NCI-H1092 treated with DMSO at 0.1 percent for 48 hours (cell line): ENCODE measurements at places on chromosomes 1 and 21.

DNA sequence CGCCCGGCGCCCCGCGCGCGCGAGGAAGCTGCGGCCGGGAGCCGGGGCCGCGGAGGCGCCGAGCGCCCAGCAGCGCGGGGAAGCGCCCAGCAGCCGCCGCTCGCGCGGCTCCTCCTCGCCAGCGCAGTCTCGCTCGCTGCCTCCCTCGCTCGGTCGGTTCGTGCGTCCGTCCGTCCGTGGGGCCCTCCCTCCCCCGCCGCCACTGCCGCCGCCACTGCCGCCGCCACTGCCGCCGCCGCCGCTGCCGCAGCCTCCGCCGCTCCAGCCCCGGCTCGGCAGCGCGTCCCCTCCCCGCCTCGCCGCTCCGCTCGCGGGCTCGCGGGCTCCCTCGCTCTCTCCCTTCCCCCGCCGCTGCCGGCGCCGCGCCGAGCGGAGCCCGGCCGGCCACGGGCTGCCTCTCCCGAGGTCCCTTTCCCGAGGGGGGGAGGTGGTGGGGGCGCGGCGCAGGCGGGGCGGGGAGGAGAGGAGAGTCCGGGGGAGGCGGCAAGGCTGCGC is at the start of gene KCND3:
TSS of gene KCND3 (minus strand) at position 138 of the 495 bp plus-strand sequence.
- DNase-seq = no peak

GRCh38 chr1:224675590-224675989 is 59.5 kb downstream of the CNIH3 start:
- DNase-seq = no peak

DNA sequence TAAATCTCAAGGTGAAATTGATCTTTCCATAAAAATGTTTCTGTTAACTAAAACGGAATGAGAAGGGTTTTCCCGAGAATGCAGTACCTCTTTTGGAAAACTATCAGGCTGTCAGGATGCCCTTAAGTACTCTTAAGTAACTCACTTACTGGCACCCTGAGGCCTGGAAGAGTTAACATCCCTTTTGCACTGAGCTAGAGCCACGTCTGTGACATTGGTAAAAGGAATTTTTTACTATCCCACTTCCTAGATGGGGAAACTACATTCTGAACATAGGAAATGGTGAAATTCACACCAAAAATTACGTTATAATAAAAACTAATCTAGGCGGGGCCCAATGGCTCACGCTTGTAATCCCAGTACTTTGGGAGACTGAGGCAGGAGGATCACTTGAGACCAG is 39.7 kb upstream of the MAP10 start:
- DNase-seq = no peak

- DNase-seq = no peak
These were observed 3.9 kb upstream of the KRTAP10-6 start for GRCh38 chr21:44596068-44596725.

DNA sequence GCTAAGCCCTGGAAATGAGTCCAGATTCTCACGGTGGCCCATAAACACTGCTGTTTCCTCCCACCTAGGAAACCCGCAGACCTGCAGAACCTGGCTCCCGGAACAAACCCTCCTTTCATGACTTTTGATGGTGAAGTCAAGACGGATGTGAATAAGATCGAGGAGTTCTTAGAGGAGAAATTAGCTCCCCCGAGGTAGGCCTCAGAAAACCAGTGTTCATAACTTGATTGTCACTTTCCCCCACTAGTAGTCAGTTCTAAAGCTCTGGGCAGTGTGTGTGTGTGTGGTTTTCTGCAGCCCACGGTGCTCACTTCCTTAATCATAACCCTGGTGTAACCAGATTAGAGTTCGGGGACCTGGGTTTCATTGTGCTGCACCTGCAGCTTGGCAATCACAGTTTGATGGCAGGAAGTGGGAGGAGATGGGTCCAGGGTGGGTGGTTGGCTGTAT is 39.1 kb downstream of the CLIC6 start:
- no peak for DNase-seq

DNA sequence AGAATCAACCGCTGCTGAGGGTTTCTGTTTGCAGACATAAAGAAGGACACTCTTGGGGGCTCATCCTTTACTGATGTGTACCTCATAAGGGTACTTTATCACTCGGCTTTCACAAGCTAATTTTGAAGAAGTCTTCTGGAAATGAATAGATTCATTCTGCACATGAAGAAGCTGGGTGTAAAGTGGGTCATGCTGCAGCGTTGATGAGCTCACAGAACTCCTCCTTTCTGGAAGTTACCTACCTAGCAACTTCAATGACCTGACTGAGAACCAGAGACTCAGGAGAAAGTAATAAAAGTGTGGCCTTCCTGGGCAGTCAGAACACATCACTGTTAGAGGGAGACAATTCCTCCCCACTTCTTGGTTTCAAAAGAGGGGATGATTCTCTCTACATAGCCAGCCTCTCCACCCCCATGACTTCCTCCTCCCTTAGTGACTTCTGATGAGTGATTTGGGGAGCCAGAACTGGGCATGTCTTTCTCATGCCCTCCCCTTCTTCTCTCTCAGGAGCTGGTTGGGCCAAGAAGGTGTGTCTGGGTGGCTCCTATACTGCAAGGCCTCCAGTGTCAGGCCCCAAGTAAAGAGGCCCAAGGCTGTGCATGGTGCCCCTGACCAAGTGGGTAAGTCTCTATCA is 27.0 kb downstream of the PCNX2 start:
- no peak for DNase-seq

- no peak for DNase-seq
These were observed 35.0 kb downstream of the ESRRG start for GRCh38 chr1:216688127-216688657.

- no peak for DNase-seq
These were observed 56.8 kb downstream of the ZBTB17 start for GRCh38 chr1:15918962-15919715.

DNA sequence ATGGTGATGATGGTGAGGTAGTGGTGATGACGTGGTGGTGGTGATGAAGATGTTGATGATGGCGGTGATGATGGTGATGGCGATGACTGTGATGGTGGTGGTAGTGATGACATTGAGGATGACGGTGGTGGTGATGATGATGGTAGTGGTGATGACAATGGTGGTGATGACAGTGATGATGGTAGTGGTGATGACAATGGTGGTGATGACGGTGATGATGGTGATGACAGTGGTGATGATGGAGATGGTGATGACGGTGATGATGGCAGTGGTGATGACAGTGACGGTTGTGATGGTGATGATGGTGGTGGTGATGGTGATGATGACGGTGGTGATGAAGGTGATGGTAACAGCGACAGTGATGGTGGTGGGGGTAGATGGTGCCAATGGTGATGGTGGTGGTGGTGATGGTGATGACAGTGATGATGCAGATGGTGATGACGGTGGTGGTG is 39.4 kb downstream of the FAAP20 start:
- no peak for DNase-seq

- DNase-seq = no peak
These were observed 22.8 kb downstream of the AKT3 start for GRCh38 chr1:243827206-243827605.

DNA sequence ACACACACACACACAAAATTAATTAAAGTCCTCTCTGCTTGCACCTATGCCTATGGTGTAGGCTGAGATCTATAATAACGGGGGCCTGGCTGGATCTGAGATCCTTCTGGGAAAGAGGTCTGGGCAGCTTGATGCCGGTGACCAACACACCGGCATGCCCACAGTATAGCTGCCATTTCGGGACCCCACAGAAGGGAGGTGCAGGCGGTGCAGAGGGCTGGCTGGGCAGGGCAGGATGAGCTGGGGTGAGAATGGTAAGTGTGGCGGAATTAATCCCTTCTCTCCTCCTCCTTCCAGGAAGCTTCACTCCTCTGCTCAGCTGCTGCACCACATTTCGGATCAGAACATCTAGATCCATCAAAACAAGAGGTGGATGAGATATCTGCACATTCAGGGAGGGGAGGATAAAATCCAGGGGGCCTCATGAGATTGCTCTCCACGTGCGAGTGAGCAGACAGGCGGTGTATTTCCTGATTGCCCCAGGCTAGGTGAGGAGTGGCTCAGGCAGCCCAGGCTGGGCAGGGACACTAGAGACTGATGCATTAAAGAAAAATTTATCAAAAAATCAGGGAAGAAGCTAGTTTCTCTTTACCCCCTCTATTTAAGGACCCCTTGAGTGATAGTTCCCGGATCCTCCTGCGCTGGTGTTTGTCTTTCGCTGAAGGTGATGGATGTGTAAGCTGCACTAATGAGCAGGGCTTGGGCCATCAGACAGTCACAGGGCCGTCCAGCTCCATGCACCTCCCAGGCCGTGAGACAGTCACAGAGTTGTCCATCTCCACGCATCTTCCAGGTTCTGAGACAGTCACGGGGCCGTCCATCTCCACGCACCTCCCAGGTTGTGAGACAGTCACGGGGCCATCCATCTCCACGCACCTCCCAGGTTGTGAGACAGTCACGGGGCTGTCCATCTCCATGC is 449.9 kb downstream of the PTPRU start:
- DNase-seq = no peak

DNA sequence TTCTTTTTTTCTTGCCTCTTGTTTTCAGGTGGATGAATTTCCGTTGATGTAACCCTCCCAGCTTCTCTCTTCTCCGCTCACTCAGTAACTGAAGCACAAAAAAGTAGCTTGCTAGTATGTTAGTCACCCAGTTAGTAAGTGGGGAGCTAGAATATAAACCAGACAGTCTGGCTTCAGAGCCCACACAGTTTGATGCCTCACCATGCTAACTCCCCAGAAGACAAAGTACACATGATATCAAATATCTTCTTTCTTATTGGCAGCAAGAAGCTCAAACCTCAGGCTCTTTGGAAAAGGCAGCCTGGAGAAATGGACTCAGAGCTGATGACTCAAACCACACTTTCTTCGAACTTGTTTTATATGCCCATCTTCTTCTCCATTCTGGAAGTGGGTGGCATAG is 187.5 kb upstream of the PLXNA2 start:
- no peak for DNase-seq

DNA sequence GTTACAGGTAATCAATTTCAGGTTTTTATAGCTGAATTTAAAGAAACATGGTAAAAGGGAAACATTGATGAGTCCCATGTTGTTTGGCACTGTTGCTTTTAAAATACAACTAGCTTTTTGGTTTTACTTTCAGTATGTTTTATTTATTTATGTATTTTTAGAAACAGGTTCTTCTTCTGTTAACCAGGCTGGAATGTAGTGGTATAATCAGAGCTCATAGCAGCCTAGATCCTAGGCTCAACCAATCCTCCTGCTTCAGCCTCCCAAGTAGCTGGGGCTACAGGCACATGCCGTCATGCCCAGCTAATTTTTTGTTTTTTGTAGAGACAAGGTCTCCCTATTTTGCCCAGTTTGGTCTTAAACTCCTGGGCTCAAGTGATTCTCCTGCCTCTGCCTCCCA is 50.4 kb downstream of the CTTNBP2NL start:
- no peak for DNase-seq

GRCh38 chr1:116751146-116751545 is 3.1 kb upstream of the CD2 start:
- DNase-seq = no peak

- no peak for DNase-seq
These were observed 61.2 kb downstream of the NUP210L start for GRCh38 chr1:154093699-154094098.

GRCh38 chr21:16775076-16775475 is 737.8 kb upstream of the CXADR start:
- DNase-seq = peak; percentile 84

DNA sequence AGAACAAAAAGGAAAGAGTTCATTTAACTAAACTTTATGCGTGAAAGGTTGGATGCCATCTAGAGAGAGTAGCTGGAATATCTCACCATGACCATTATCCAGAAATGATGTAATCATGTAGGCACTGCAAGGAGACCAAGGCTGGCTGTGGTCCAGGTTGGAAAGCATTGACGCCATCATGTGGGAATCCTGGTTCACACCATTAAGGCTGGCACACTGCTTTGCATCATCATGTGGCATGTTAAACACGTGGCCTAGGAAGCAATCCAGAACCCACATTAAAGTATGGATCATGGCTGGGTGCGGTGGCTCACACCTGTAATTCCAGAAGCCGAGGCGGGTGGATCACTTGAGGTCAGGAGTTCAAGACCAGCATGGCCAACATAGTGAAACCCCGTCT is 4.3 kb downstream of the ADAMTS1 start:
- no peak for DNase-seq

DNA sequence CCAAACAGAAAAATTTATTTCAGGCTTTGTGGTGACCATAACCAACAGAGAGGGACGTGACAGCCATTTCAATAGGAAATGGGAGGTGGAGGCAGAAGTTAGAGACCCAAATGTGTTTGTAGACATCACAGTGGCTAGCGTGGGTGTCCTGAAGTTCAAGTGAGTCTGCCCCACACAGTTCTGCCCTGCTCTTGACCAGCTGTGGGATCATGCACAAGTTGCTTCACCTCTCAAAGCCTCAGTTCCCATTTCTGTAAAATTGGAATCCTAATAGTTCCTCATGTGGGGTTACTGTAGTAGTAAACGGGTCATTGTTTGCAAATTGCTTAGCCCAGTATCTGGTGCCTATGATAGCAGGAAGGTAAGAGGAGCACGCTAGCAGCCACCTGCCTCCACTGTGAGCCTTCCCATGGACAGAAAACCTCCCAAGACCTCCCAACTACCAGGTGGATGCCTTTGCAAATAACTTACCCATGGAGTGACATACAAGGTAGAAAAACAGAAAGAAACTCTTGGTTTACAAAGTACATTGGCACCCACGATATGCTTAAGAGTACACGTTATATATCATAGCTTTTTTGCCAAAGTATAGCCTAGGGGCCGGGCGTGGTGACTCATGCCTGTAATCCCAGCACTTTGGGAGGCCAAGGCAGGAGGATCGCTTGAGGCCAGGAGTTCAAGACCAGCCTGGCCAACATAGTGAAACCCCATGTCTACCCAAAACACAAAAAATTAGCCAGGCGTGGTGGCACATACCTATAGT is 29.1 kb downstream of the FHAD1 start:
- DNase-seq = no peak

GRCh38 chr1:67061266-67061665 is 7.3 kb upstream of the SLC35D1 start:
- DNase-seq = no peak

DNA sequence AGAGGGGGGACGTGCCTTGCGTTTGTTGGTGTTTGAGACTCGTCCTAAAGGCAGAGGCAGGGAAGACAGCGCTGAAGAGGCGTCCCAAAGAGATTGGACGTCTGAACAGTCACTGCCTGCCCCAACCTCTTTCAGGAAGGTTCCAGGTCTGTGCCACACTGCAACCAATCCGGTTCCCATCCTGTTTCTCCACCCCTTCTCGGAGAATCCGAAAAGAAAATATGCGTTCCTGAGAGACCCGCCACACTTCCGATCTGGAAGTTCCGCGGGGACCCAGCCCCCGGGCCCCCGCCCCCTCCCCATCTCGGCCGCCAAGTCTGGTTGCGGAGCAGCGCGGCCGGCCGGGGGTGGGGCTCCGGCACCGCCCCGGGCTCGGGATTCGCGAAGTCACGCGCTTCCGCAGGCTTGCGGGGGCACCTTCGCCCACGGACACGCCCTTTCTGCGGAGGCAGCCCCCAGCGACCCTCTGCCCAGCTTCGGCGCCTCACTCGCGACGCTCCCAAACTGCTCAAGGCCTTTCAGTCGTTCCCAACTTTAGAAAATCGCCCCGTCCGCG is 124.5 kb upstream of the DPYD start:
- DNase-seq = no peak

- no peak for DNase-seq
These were observed 186.5 kb upstream of the KCTD3 start for GRCh38 chr1:215380566-215380965.

GRCh38 chr1:18088077-18088594 is 19.5 kb upstream of the IGSF21 start:
- DNase-seq = no peak

GRCh38 chr1:231584117-231584516 is 42.5 kb upstream of the DISC1 start:
- DNase-seq = peak; percentile 33

- no peak for DNase-seq
These were observed 45.3 kb upstream of the TNR start for GRCh38 chr1:175788586-175789252.

GRCh38 chr1:54403808-54404261 is 2.4 kb downstream of the SSBP3 start:
- DNase-seq = no peak
